ENCODE measurements at places on chromosomes 3 and 15.
A peak's percentile ranks its signal among the peaks of the same experiment; 100 is the strongest.

GRCh38 chr3:33173672-33174071 is 44.9 kb downstream of the SUSD5 start:
- DNase-seq, result no peak

DNA sequence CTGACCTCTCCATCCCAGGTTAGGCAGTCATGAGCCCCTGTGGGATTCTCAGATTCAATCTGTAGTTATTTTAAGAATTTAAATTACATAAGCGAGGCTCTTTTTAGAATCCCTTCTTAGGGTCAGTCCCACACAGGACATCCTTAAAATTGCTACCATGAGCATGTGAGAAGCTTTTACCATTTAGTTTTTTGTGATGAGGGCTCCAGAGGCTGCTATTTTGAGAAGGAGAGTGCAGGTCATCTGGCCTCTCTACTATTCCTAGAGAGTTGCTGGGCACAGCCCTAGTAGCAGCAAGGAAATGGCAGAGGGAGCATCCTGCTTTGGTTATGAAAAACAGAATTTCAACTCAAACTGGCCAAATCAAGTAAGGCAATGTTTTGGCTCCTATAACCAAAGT is 13.6 kb upstream of the CADPS start:
- no peak for DNase-seq

DNA sequence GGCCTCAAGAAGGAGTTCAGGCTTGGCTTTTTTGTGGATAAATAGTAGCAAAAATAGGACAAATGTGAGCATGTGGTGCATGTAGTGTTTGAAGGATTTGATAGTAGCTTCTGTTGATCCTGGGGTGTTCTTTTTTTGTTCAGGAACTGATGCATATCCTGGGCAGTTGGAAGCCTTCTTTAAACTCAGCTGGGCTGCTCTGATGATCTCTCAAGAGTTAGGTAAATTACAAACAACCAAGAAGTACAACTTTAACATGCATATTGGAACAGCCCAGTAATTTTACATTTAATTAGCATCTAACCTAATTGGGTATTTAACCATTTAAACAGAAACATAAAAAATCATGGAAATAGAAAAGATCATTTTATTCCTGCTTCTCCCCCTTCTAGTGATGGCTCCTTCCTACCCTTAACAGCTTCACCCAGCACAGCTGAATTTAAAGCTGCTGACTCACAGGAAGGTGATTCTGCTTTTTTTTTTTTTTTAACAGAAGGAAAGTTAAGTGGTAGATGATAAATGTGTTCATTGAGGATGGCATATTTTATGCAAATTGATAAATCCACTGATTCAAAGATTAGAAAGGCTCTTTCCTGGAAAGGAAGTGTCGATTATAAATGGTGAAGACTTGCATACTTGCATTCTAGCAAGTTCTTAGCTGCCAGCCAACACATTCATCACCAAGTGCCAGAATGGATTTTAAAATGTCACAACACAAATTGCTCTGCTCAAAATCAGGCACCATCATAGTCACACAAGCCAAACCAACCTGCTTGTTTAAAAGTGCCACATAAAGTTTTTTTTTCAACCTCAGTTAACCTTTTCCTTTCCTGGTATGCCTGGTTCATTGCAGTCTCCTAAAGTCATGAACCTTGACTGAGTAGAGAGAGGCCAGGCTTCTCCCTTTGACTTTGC is 20.0 kb downstream of the SLC35G2 start:
- DNase-seq, result no peak

DNA sequence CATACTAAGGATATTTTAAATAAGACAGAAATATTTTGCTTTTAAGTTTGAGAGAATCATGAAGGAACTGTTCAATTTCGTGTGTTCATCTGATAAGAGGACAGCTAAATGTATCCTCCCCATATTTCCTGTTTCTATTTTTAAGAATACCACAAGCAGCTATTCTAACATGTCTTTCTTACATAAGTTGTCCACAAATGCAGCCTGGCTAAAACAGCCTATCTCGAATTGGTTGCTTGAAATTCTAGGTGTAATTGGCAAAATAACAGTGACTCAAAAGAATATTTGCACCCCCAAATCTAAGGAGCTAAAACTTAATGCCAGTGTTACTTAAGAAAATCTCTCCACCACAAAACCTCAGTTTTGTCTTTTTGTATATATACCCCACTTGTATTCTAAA is 35.0 kb downstream of the BTLA start:
- no peak for DNase-seq

DNA sequence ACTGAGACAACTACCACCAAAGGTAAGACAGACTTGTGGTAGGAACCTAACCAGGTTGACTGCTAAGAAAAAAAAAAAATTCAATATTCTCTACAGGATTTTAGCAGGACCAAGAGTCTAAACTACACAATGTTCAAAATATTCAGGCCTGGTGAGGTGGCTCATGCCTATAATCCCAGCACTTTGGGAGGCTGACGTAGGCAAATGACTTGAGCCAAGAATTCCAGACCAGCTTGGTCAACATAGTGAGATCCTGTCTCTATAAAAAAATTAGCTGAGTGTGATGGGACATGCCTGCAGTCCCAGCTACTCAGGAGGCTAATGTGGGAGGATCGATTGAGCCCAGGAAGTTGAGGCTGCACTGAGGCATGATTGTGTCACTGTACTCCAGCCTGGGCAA is 341.6 kb upstream of the WNT5A start:
- no peak for DNase-seq

- no peak for DNase-seq
Observed at GRCh38 chr3:128551451-128551850, 58.5 kb upstream of the GATA2 start.

GRCh38 chr3:133295199-133295901 is 104.5 kb upstream of the BFSP2 start:
- DNase-seq, result no peak

DNA sequence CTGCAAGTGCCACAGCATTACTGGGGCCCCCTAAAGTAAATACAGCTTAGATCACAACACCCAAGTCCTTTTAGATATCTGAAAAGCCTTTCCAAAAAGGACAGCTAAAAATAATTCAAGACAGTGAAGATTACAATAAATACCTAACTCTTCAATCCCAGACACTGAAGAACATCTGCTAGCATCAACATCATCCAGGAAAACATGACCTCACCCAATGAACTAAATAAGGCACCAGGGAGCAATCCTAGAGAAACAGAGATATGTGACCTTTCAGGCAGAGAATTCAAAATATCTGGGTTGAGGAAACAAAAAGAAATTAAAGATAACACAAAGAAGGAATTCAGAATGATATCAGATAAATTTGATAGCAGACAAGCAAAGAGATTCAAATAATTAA is 71.7 kb upstream of the TTC14 start:
- no peak for DNase-seq

DNA sequence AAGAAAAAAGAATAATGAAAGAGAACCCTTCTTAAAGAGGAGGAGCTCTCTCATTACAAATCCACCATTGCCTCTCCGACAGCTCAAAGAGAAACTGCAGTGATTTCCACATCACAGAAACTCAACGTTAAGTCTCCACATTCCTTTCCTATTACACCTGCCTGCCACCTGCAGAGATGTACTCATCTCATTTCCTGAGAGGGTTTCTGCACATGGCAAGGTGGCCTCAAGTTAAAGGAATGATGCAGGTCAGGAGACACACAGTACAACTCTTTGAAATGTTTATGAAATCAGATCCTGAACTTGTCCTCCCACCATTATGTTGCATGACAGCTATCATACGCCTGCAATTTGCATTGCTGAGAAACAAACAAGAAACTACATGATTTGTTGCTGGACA is 458.4 kb upstream of the ADAMTS9 start:
- DNase-seq, result no peak

DNA sequence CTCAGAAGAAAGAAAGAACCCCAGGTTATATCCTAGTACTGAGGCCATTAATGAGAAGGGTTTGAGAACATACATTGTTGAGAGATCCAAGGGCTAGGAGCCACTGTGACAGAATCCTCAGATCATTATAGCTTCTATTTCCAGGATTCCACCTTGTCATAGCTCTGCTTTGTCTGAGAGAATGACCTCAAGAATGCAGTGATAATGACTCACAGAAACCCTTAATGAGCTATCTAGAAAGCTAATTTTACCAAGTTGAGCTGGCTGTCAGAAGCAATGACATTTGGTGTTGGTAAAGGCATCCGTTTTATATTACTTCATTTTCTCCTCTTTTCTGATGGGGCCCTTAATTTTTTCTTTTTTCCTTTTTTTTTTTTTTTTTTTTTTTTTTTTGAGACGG is 10.9 kb downstream of the TRIP4 start:
- DNase-seq, result no peak

DNA sequence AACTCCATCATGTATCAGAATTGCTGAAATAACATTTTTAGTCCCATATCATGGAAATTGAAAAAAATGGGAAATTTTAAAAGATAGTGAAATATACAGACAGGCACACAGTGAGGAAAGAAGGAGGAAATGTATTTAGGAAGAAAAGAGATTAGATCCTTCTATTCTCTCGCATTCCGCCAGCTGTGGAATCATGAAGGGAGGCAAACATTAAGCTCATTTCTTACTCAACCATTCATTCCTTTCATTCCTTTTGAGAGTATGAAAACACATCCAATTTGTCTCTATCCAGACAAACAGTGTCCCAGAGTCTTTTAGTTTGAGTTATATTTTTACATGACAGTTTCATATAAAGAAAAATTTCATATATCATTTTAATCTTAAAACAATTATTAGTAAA is 52.5 kb upstream of the KCNMB2 start:
- DNase-seq, result no peak

DNA sequence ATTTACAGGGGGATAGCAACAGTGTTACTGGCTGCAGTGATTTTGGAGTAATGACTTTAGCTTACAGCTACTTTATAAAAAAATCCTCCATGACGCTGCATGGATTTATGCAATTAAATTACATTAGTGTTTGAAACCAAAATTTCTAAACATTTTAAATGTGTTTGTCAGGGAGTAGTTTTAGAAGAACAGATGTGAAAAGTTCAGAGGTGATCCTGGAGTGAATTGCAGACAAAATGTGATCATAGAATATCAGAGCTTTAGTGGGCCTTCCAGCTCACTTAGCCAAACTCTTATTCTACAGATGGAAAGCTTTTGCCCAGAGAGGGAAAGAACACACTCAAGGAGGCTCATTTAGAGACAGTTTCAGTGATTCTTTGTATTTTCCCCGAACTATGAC is 376.3 kb downstream of the LPP start:
- no peak for DNase-seq

- no peak for DNase-seq
Observed at GRCh38 chr15:98123297-98123696, 162.8 kb downstream of the ARRDC4 start.

- no peak for DNase-seq
Observed at GRCh38 chr3:49799761-49800160, at the start of gene CDHR4. TSS of gene CDHR4 (minus strand) at chr3:49799873. CDS start at chr3:49799812, 61 bp downstream.

GRCh38 chr3:65342084-65342683 is 654.4 kb upstream of the ADAMTS9 start:
- no peak for DNase-seq

DNA sequence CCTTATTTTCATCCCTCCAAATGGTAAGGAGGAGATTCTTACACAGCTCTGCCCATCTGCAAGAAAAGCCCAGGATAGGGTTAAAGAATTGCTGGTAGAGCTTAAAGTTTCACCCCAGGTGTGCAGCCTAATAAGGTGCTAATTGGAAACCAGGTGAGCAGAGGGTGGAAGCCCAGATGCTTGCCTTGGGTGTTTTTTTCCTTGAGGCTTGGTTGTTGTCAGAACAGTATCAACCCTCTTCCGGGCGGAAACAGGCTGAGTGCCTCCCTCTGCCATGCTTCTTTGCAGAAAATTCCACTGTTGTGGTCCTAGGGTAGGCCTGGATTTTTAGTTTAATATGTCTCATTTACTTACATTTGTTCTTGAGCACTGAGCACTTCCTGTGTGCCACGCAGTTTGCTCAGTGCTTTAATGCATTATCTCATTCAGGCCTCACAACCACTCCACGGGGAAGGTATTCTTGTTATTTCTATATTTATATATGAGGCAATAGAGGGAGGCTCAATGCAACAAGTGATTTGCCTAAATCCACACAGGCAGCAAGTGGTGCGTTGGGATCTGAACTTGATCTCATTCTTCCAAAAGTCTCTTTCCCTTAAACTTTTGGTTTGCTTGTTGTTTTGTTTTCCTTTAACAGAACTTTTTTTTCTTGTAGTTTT is 115.0 kb upstream of the LRIG1 start:
- no peak for DNase-seq

DNA sequence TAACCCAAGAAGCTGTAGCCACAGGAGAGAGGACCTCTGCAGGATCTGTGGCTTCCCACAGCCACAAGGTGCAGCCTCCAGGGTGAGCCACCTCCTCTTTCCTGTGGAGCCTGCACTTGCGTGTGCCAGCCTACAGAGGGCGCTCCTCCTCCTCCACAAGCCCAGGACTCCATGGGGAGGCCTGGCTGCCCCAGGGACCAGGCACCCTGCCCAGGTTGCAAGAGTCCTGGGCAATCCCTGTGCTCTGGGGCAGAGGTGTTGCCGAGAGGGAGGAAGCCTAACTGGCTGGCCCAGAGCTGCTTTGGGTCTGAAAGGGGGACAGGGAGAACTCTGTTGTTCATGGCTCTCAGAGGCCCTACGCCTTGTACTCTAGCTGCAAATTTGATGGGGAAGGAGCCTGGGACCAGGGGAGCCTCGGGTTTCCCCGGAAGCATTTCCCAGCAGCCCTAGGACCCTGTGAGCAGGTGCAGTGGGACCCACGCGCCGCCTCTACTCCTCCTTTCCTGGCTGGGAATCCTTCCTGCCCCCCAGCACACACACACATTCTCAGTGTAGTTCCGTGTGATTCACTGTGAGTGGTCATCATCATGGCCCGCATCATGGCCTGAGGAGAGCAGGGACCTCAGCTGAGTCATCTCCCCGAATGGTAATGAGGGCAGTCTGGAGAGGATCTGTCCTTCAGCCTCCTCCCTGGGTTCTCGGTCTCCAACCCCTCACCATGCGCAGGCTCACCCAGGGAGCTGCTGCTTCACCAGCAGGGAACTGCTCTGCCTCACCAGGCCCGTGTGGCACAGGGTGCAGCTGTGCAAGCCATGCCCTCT is 24.3 kb downstream of the TBC1D21 start:
- DNase-seq, result peak; percentile 86

GRCh38 chr3:17544632-17545031 is 197.8 kb downstream of the TBC1D5 start:
- no peak for DNase-seq

- no peak for DNase-seq
Observed at GRCh38 chr3:20197775-20198174, 11.8 kb upstream of the SGO1 start.

DNA sequence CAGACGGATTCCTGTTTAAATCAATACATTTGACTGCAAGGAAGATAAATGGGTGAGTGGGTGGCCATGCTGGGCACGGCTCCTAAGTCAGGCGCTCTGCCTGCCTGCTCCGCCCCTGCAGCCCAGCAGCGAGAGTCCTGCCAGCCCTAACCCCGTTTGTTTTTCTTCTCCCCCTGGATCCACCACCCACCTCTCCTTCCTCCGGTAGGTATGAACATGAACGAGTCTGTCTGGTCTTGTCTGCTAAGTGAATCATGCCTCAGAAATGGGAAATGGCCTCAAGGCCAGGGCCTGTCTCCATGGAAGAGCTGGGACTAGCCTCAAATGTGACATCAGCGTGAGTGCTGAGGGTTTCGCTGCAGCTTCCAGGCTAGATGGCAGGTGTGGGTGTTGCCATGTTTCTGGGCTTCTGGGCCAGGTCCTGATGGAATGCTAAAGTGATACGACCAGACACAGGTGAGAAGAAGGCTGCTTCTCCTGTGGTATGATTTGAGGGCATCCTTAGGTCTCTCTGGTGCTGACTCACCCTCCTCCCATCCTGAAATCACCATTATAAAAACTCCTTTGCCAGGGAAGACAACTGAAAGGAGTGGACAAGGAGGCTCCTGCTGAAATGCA is 5.6 kb upstream of the FEM1B start:
- no peak for DNase-seq

All from GM12892 (cell line).